Stimulated activated CD4-positive, alpha-beta T cell treated with anti-CD3 and anti-CD28 coated beads, Interleukin-1b, Interleukin-23, amount 100 ng/mL, for 1 hour (primary cell): ENCODE measurements at places on chromosomes 12 and 14.

DNA sequence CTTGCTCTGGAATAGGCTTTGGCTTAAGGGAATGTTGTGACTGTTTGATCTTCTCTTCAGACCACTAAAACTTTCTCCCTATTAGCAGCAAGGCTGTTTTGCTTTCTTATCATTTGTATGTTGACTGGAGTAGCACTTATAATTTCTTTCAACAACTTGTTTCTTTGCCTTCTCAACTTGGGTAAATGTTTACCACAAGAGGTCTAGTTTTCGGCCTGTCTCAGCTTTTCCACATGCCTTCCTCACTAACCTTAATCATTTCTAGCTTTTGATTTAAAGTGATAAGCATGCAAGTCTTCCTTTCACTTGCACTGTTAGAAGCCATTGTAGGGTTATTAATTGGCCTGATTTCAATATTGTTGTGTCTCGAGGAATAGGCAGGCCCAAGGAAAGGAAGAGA lies 126.7 kb upstream of the AEBP2 start:
- no peak for DNase-seq

- DNase-seq, result no peak
Observed at GRCh38 chr14:73232984-73233383, 4.3 kb upstream of the PAPLN start.

- no peak for DNase-seq
Observed at GRCh38 chr12:111828338-111828979, 13.6 kb upstream of the MAPKAPK5 start.

DNA sequence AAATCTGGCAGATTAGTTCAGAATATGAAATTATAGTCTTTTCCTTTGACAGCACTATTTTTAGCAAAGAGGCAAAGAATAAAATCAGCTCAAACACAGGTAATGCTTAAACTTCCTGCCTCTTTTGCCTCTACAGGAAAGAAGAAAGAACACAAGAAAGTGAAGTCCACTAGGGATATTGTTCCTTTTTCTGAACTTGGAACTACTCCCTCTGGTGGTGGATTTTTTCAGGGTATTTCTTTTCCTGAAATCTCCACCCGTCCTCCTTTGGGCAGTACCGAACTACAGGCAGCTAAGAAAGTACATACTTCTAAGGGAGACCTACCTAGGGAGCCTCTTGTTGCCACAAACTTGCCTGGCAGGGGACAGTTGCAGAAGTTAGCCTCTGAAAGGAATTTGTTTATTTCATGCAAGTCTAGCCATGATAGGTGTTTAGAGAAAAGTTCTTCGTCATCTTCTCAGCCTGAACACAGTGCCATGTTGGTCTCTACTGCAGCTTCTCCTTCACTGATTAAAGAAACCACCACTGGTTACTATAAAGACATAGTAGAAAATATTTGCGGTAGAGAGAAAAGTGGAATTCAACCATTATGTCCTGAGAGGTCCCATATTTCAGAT lies 17.4 kb downstream of the TMPO start:
- DNase-seq, result no peak
